ENCODE measurements at places on chromosomes 3 and 15.

- peak; percentile 28 for DNase-seq
Observed at GRCh38 chr3:196012481-196012880, 69.4 kb downstream of the TFRC start.

- DNase-seq, result no peak
Observed at GRCh38 chr15:82950746-82951370, 1.7 kb downstream of the HOMER2 start.

- DNase-seq, result peak; percentile 33
Observed at GRCh38 chr3:75171630-75172230, 492.4 kb upstream of the FRG2C start.

DNA sequence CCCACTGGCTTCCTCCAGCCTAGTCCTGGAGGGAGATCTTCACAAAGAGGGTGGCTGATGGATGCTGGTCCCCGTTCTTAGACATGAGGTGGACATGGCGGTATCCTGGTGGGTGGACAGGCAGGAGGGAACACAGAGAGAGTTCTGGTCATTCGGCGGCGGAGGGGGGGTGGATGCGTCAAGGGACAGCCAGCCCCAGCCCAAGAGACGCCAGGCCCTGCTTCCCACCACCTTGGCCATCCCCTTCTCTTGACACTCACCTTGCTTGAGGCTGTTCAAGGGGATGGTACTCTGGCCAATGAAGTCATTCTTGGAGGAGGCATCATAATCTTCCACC is 17.1 kb downstream of the VILL start:
- no peak for DNase-seq

- no peak for DNase-seq
Observed at GRCh38 chr3:118527514-118528044, 507.1 kb downstream of the IGSF11 start.

DNA sequence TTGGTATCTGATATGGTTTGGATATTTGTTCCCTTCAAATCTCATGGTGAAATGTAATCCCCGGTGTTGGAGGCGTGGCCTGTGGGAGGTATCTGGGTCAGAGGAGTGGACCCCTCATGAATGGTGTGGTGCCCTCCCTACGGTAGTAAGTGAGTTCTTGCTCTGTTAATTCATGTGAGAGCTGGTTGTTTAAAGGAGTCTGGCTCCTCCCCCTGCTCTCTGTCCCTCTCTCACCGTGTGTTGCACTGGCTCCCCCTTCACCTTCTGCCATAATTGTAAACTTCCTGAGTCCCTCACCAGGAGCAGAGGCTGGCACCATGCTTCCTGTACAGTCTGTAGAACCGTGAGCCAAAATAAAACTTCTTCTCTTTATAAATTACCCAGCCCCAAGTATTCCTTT is 246.9 kb upstream of the AGTR1 start:
- no peak for DNase-seq

- peak; percentile 82 for DNase-seq
Observed at GRCh38 chr3:10026084-10026890, at the start of gene FANCD2. TSS of gene FANCD2 (plus strand) at chr3:10026437. CDS start at chr3:10028658, 2,221 bp downstream.

DNA sequence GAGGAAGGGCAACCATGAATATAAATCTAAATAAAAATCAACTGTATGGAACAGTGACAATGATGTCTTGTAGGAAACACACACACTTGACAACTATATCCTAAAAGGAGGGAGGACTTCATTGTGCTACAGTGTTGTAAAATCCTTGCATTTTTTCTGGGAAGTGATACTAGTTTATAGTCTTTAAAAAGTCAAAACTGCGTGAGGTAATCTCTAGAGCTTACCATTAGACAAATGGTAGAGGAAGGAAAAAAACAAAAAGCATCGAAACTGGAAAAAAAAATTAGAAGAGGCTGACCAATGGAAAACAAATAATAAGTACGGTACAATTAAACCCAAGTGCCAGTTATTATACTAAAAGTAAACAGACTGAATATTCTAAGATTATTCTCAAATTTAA is 38.7 kb downstream of the CHSY1 start:
- DNase-seq, result no peak

- DNase-seq, result peak; percentile 69
Observed at GRCh38 chr3:183306798-183307671, 54.0 kb downstream of the B3GNT5 start.

GRCh38 chr15:57537072-57537471 is 54.6 kb upstream of the MYZAP start:
- peak; percentile 63 for DNase-seq

GRCh38 chr15:82768414-82769054 is 37.3 kb downstream of the FSD2 start:
- DNase-seq, result peak; percentile 36

DNA sequence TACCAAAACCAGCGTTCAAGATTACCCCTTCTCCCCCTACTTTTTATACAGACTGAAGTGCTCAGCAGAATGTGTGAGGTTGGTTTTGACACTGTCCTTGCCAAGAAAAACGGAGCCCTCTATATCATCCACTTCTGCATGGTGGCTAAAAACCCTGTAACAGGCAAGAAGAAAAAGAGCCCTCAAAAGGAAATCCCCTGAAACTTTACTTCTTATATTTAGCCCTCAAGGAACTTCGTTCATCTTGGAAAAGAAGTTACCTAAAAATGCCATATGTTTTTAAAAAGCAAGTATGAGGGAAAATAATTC is 473.6 kb downstream of the FOXP1 start:
- DNase-seq, result no peak

- no peak for DNase-seq
Observed at GRCh38 chr3:46987319-46987742, 7.9 kb downstream of the NBEAL2 start.

DNA sequence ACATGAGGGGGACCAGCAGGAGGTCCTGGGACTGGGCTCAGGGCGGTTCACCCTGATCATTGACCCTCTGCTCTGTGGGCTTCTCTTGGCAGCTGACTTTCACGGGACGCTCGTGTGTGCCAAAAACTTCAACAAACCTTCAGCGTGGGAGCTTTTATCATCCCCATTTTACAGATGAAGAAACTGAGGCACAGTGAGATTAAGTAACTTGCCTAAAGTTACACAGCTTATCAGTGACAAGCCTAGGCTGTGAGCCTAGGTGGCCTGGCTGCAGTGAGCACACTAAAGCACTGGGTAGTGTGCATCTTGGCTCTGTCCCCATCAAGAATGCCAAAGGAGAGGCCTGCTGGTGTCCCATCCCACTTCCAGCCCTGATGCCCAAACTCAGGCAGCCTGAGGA is 23.6 kb upstream of the DUSP7 start:
- no peak for DNase-seq

DNA sequence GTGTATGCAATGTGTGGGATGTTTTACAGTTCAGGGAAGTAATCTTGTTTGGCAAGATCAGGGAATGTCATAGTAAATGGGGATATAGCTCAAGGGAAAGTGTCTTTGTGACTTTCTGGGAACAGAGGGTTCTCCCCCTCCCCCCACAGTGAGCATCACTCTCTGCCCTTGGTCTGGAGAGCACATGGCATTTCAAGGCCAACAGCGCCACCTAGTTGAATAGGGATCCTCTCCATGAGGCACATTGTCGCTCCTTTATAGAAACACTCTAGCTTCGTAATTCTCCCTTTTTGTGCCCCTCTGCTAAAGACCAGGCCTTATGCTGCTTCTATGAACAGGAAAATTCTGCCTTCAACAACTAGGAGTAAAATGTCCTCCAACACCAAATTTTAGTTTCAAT is 37.1 kb upstream of the ARNT2 start:
- peak; percentile 4 for DNase-seq

DNA sequence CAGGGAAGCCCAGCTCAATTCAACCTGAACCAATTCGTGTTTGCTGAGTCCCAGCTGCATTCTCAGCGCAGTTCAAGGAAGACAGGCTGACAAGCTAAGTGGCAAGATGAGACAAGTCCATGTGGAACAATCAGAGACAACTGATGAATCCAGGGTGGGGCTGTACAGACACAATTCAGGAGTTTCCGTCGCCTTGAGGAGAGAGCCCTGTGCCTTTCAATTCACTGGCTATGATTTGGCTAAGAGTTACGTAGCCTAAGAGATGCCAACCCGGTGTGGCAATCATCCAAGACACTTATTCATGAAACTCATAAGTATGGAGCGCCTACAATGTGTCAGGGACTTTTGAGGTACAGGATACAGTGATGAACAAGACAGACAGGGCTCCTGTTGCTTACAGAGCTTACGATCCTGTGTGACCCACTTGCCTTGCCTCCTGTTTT is 15.5 kb upstream of the ZBED2 start:
- DNase-seq, result no peak

DNA sequence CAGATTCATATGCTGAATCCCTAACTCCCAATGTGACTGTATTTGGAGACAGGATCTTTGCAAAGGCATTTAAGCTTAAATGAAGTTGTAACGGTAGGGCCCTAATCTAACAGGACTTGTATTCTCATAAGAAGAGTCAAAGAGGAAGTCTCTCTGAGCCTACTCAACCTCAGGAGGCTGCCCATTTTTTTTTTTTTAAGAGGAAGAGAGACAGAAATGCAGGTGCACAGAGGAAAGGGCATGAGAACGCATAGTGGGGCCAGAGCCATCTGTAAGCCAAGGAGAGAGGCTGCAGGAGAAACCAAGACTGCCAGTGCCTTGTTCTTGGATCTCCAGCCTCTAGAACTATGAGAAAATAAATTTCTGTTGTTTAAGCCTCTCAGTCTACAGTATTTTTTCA is 28.4 kb downstream of the ZNF860 start:
- no peak for DNase-seq

DNA sequence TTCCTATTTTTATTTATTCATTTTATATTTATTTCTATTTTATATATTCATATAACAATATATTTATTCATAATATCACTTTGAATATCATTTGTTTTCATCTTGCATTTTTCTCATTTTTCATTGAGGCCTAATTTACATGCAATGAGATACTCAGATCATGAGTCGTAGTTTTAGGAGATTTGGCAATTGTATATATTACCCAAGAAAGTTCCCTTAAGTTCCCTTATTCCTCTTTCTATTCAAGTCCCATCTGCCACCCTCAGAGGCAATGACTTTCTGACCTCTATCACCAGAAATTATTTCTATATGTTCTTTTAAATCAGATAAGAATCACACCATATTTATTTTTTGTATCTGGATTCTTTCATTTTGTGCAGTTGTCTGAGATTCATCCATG is 329.1 kb upstream of the TPRG1 start:
- no peak for DNase-seq

GRCh38 chr15:98547275-98547674 is 101.1 kb upstream of the IGF1R start:
- DNase-seq, result no peak

DNA sequence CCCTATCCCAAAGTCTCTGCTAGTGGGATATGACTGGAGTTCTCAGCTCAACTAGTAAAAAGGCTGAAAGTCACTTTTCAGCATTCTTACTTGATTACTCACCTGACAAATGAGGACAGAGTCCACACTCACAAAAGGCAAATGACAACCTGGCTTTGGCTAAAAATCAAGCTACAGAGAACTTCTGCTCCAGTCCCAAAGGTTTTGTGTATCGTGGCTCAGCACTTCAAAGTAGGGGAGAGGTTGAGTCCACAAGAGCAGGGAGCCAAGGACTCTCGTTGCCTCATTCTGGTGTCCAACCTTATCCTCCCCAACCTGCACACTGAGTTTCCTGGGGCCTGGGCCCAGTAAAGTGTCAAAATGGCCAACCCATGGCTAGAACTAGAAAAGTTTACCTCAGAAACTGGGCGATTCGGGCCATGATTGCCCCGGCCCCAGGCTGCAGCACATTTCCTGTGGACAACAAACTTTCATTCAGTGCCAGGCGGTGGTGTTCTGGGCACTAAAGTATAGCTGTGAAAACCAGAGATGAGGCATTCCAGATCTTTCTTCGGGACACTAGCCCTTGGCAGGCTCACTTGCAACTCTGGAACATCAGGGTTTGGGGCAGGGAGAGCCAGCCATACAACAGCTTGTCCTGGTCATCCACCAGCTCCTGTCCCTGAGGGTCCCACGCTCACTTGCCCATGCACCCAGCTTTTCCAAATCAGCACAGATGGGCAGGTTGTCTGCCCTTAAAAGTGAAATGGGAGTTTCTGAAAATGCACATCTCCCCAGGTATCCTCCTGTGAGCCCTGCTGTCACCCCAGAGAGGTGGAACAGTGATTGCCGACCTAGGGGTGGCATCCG is 3.1 kb downstream of the ACAA1 start:
- no peak for DNase-seq

DNA sequence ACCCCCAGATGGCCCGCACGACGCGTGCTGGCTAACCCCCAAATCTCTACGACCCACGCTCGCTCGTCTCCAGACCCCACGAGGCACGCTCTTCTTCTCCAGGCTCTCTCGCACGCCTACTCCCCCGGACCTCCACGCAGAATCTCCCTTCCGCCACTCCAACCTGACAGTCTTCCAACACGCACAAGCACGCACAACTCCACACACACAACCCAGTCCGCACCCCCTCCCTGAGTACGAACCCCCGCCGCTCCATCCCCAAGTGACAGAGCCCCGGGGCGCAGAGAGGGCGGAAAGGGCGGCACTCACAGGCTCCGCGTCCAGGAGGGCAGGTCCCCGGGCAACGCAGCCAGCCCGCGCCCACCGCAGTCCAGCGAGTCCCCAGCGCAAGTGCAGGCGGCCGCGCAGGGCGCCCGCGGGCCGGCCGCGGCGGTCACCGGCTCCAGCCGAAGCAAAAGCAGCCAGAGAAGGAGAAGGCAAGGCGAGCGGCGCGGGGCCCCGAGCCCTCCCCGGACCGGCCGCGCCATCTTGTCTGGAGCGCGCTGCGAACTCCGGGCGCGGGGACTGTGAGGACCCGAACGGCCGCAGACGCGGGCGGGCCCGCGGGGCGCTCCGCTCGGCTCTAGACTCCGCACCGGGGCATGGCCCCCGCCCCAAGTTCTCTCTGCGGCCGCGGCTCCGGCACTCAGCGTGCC is 794 bp downstream of the LRIG1 start:
- no peak for DNase-seq

DNA sequence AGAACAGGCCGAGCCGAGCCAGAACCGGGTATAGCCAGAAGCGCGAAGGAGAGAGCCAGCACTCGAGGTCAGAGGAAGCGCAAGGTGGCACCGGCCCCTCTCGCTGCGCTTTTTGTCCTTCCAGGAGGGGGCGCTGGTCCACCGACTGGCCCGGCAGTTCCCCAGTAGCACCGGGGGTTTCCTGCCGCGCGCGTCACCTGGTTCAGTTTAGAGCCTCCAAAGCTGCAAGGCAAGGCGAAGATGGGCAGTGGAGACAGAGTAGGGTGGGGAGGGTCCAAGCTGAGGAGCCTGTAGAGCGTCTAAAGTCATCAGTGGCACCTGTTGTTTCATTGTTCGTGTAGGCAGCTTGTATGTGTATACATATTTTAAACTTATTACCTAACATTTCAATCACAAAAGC is 7.6 kb upstream of the NR2E3 start:
- DNase-seq, result no peak

- no peak for DNase-seq
Observed at GRCh38 chr3:5806192-5806591, 618.7 kb downstream of the EDEM1 start.
